ENCODE measurements at places on chromosomes 16 and 17. TPM values are rescaled to one million over a fixed set of nuclear protein-coding genes. Genes with fewer than 3 reads are reported as not detected.

Gene CBX2
- total RNA-seq: 16.3 TPM

Gene RNF167
- total RNA-seq: 59.2 TPM

Gene DNAI2
- not detected for total RNA-seq

Gene C1QL1
- 12.8 TPM for total RNA-seq

Gene TMEM88
- total RNA-seq: 59.6 TPM

Gene WFIKKN2
- 0.50 TPM for total RNA-seq

Gene CRYBA1
- not detected for total RNA-seq

Gene INCA1
- 1.6 TPM for total RNA-seq

Gene KRT33B
- total RNA-seq: not detected

Gene ABCC12
- not detected for total RNA-seq

Gene WSCD1
- total RNA-seq: 4.4 TPM

Gene CDR2L
- total RNA-seq: 16.4 TPM

Gene HAS3
- 0.60 TPM for total RNA-seq

Gene TNS4
- total RNA-seq: not detected

Gene MYH2
- total RNA-seq: not detected

Gene ZP2
- total RNA-seq: 0.20 TPM

Gene TBC1D26
- total RNA-seq: 1.7 TPM

Gene SLC38A8
- total RNA-seq: not detected

Gene CORO1A
- total RNA-seq: 3.2 TPM

Gene CCL4
- 1.8 TPM for total RNA-seq

Gene FLYWCH2
- 31.6 TPM for total RNA-seq

Gene TBC1D3C
- total RNA-seq: not detected

Gene PDILT
- total RNA-seq: not detected

Gene NACA2
- total RNA-seq: not detected

Gene MON1B
- total RNA-seq: 13.4 TPM

Gene NTN3
- total RNA-seq: 4.8 TPM

Gene OR1A1
- not detected for total RNA-seq

Gene KRTAP4-4
- total RNA-seq: not detected

Gene STAC2
- not detected for total RNA-seq

Gene FBXW10
- 0.20 TPM for total RNA-seq

Gene TMC8
- total RNA-seq: 0.16 TPM

Gene SMPD3
- total RNA-seq: 6.3 TPM

Gene MAPT
- total RNA-seq: 0.24 TPM

Gene EME2
- 17.7 TPM for total RNA-seq

Gene TLCD1
- total RNA-seq: 12.5 TPM

Gene GJC1
- 11.4 TPM for total RNA-seq

Gene SLC6A2
- 1.1 TPM for total RNA-seq

Data from hepatocyte (in vitro differentiated cells).